Hippocampal formation (tissue), 2 donors: ENCODE measurements at places on chromosomes 7 and 10.
A peak's percentile ranks its signal among the peaks of the same experiment; 100 is the strongest.

DNA sequence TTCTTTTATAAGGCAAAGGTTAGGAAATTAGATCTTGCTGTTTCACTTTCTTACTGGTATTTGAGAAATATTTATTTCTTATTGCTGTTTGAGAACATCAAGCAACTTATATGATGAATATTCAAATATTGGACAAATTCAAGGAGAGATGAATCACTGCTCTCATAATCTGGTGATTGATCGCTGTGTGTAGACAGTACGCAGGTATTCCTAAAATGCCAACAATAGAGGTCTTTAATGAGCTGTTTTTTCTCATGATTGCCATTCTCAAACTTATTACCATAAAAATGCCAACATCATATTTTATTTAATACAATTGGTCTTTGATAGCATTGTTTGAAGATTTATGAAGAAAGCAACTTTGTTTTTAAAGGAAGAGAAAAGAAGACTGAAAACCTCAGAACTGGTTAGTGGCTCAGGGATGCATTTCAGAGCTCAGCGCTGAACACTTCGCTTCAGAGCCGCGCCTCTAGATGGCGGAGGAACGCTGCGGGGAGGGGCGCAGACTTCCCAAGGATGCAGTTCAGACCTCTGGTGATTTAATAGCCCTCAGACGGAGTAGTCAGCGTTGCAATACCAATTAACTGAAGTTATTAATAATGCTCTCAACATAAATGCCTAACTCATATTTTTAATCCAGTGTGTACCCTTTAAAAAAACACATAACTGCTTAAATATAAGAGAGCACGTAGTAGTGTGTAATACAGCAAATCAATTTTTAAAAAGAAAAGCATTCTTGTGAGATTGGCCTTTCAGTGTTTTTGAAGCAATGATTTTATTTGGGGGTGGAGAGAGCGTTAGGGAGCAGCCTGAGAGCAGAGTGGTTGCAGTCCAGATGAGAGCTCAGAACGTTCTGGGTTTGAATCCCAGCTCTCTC is 38.5 kb upstream of the STEAP4 start:
- DNase-seq = peak; percentile 33

DNA sequence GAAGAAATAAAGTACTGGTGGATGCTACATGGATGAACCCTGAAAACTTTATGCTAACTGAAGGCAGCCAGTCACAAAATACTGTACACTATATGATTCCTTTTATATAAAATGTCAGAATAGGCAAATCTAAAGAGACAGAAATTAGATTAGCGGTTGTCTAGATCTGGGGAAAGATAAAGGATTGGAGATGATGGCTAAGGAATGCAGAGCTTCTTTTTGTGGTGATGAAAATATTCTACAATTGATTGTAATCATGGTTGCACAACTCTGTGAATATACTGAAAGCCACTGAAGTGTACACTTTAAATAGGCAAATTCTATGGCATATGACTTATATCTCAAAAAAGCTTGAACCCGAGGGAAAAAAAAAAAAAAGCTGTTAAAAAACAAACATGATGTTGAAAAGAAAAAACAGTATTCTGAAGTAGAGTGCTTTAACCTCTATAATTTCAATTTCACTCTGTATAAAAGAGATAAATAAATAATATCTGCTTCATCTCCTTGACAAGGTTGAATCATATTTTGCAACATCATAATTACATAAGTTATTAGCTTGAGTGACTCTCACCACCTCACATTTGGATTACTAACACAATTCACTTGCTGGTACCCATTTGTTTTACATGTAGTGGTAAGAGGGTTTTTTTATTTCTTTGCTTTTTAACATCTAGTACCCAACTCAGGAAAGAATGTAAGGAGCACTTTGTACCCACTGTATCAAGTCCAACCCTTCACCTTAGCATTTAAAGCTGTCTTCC is 2.8 kb upstream of the GNAI1 start:
- no peak for DNase-seq

DNA sequence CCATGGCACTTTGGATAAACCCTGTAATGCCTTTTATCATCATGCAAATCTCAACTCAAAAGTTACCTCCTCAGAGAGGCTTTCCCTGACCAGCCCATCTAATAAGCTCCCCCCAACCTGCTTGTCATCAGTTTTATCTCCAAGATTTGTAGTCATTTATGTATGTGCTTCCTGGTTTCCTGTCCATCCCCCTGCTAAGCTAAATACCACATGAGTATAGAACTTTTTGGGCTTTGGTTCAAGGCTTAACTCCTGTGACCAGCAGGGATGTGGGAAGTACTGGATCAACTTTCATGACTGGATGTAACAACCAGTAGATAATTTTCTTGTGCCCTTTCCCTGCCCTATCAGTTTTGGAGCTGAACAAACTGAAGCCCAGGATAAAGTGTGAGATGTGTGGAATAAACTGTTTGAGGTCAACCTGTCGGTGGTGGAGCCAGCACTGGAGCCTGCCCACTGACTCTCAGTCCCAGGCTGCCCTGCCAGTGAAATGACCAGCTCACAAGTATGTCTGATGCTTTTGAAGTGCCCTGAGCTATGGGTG is 148.6 kb downstream of the CYP26A1 start:
- DNase-seq = no peak

DNA sequence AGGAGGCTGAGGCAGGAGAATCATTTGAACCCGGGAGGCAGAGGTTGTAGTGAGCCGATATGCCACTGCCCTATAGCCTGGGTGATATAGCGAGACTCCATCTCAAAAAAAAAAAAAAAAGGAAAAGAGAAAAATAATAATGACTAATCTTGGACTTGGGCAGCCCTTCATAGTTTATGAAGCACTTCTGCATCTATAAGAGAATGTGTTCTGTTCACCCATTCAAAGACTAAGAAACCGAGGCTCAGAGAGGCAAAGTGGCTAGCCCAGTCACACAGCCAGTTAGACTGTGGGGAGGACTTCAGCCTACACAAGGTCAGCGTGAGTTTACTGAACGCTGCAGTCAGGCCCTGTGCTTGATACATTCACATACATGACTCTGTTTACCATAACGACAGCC is 46.9 kb downstream of the UNC5B start:
- no peak for DNase-seq

GRCh38 chr10:35015843-35016408 is 74.2 kb downstream of the CUL2 start:
- no peak for DNase-seq

- DNase-seq = no peak
Measured at GRCh38 chr7:122465296-122465695, 160.7 kb upstream of the FEZF1 start.

DNA sequence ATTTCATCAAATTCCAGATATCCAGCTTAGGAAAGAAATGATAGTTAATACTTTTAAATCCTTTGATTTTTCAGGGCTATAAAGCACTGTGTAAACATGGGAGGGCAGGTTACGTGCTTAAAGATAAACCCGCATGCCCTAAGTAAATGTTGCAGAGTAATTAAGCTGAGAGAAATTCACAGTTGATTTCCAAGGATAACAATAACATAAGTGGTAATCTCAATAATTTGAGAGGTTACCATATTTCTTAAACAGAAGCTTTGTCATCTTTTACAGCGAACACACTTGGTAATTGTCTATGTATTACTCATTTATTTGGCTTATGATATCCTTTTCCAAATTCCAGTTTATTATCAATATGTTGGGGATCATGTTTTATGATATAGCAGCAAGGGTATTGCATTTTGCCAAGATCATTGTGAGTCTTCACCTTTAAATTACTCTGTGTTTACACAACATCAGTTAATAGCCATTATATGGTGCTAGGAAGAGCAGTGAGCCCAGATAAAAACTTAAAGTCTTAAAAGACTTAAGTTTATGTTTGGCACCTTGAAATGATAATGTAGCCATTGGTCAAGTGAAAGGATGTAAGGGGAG is 15.4 kb downstream of the MGAM start:
- DNase-seq = no peak

DNA sequence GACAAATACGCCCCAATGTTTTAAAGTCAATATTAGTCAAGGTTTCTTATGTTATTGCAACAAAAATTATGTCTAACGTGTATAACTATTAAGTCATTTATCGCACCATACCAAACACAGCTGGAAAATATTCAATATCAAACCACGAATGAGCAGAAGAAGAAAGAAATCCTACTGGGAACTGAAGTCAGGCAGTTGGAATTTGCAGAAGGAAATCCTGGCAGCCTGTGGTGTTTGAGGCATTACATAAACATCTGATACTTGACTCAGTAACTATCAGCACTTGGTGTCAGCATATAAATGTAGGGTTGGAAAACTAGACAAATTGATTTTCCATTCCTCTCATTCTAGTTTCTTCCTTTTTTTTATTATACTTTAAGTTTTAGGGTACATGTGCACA is 83.4 kb upstream of the NUPR2 start:
- no peak for DNase-seq

GRCh38 chr10:75493464-75493863 is 62.0 kb downstream of the LRMDA start:
- DNase-seq = no peak

- DNase-seq = no peak
Measured at GRCh38 chr10:81920213-81920829, 45.3 kb downstream of the NRG3 start.

DNA sequence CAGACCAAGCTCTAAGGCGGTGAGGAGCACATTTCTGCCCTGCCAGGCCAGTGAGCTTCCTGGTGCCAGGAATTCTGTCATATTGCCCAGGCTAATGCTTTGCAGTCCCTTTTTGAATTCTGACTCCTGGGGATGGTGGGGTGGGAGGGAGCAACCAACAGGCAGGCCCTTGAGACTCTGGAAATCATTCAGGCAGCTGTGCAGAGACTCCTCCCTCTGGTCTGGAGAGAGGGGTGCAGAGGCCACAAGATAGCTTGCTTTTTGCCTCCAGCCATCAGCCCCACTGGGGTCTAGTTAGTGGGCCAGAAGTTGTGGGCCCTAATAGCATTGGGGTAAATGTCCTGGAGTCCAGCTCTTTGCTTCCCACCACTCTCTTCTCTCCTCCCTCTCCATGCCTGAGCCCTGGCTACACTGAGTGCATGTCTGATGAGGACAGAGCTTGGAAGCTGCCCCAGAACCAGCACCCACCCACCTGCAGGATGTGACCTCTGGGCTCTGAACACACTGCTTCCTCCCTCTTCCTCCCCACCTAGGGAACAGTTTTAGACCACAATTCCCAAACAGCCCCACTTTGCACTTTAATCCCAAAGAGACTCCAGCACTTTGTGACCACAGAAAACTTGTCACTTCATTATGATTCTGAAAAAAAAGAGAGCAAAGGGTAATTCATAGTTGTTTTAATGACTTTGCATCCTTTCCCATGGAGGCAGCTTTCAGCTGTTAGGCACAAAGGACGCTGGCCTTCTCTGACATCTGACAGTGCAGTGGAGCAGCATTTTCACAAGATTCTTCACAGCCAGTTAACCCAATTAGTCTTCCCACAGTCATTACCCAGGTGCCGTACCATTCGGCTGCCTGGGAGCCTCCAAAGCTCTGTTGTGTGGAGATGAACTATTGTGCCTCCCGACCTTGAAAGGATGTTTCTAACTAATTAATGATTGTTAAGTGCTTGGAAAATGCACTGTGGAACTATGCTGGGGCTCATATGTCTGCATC is 262.5 kb downstream of the TRIL start:
- DNase-seq = no peak

DNA sequence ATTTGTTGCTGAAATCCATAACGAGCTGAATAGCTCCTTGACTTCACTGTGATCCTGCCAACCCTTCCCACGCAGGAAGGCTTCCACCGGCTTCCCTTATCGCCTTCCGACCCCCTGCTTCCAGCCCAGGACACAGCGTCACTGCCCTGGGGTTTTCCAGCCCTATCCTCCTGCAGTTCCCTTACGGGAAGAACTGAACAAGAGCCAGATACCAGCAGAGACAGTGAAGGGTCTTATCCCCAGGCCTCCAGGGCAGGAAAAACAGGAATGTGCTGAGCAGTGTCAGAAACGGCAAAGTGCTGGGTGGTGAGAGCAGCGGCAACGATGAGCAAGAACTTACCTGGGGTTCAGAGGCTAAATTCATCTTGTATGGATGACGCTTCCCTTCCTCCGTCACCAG is 22.4 kb downstream of the PDLIM1 start:
- no peak for DNase-seq

- DNase-seq = no peak
Measured at GRCh38 chr7:94400022-94400421, 5.3 kb downstream of the COL1A2 start.

- DNase-seq = no peak
Measured at GRCh38 chr10:106559442-106559841, 605.1 kb downstream of the SORCS1 start.
